ENCODE measurements at places on chromosomes 1 and 21.

- no peak for DNase-seq
These were observed 9.9 kb upstream of the ZBTB17 start for GRCh38 chr1:15985611-15986297.

GRCh38 chr1:196607981-196608380 is 259 bp downstream of the KCNT2 start:
- no peak for DNase-seq

DNA sequence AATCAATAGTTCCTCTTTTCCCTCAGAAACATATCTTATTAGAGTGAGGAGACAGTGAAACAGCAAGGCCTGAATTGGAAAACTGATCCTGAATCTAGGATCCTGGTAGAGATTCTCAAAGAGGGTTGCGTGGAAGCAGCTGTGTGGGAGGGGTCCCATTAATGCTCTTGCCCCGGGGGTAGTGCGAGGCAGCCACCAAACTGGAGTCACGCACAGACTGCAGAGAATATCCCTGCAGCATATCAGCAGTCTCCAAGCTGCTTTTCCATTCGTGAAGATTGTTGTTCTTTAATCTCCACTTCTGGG is 150.1 kb downstream of the DISC1 start:
- no peak for DNase-seq

- DNase-seq, result no peak
These were observed 6.4 kb downstream of the JAK1 start for GRCh38 chr1:64959986-64960385.

DNA sequence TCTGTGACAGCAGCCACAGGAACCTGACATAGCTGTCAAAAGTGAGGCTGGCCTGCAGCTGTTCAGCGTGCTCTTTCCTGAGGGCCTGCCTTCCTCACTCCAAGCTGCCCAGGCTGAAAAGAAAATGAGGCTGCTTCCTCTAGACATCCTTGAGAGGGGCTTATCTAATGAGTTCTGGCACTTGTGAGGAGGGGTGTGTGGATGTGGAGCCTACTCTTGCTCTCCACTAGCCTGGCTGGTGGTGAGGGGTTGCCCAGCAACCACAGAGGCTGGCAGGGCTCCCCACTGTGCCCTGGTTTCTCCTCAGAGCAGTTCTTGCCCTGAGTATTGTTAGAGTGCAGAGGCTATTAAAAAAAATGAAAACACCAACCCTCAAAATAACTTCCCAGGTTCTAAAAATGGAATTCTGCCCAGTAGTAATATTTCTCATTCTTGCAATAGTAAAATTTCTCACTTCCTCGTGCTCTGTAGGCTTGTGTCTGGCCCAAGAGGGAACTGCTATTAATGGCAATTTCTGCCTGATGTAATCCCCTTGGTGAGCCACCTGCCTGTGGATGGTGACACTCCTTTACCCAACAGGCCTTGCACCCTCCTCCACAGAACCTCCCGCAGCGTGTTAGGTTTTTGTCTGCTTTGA is 52.6 kb upstream of the EPS8L3 start:
- DNase-seq, result no peak

DNA sequence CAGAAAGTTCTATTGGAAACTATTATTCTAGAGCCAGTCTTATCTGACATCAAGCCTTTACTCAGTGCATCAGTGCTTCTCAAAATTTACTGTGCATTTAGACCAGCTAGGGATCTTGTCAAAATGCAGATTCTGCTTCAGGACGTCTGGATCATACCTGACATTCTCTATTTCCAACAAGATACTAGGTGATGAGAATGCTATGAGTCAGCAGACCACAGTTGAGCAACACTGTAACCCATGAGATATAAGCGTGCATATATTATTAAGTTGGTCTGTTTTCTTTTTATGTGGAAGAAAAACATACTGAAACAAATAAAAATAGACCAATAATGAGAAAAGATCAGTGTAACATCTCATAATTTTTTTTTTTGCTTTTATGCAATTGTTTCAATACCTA is 40.4 kb upstream of the KCNH1 start:
- no peak for DNase-seq

Measured in NCI-H2081 (cell line).